ENCODE measurements at places on chromosomes 7 and 10.

- no peak for DNase-seq
These were observed 83.5 kb upstream of the FZD1 start for GRCh38 chr7:91180746-91181145.

DNA sequence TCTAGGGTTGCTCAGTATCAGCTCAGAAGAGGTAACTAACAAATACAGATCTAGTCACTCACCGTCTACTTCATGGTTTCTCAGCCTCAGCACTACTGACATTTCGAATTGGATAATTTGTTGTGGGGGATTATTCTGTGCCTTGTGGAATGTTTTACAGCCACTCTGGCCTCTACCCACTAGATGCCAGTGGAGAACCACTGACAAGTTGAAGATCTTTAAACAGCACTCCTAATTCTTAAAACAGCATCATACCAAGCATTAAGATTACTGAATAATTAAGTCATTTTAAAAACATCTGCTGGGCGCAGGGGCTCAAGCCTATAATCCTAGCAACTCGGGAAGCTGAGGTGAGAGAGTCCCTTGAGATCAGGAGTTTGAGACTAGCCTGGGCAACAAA, 82.6 kb downstream of the UPF2 start:
- no peak for DNase-seq

GRCh38 chr10:88913127-88913526, 33.1 kb downstream of the STAMBPL1 start:
- peak; percentile 67 for DNase-seq

DNA sequence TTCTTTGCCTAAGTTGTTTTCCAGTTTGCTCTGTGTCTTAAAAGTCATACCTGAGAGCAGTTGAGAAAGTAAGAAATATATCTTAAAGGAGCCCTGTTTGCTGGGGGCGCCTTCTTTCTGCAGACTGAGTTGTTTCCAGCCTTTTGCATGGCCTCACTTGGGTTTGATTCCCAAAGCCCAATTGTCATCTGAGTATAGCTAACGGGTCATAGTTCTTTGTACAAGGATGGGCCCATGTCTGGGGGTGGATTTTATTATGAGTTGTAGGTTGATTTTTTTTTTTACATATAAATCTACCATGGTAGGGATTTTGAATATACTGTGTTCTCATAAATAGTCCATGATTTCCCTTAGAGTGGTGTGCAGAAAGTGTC, 318.7 kb upstream of the LRGUK start:
- DNase-seq, result no peak

DNA sequence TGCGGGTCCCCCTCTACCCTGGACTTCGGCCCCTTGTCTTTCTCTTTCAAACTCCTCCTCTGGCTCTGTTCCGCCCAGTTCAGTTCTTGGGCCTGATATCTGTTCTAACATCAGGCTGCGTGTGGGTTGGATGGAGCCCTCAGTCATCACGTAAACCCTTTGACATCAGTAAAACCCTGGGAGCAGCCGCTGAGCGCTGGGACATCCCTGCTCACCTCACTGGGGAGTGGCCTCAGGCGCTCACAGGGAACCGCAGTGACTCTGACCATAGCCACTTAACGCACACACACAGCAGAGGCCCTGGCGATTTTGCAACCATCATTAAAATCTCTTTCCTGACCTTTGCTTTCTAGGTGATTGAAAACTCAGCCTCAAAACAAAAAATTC, 113.3 kb downstream of the CYTH3 start:
- no peak for DNase-seq

DNA sequence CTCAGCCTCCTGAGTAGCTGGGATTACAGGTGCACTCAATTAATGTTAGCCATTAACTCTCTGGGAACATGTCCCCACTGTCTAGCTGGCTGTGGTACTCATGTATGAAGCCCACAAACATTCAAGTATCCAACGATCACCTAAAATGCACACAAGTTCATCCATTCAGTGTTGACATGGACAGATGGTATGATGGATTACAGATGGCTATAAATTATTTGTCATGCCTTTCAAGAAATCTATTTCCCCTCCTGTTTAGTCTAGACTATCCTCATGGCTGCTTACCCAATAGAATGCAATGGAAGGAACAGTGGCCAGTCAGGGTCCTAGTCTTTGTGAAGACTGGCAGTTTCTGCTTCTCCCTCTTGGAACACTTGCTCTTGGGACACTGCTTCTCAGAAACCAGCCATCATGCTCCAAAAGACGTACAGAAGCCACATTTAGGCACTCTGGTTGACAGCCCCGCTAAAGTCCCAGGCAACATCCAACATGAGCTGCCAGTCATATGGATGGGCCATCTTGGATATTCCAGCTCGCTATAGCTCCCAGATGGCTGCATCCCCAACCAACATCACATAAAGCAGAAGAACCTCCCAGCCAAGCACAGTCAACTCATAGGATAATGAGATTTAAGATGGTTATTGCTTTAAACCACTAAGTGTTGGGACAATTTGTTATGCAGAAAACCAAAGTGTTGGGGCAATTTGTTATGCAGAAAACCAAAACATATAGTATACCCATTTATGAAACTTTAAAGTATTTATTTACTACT, 33.1 kb downstream of the MYL10 start:
- no peak for DNase-seq

GRCh38 chr7:129209067-129209926, 15.5 kb upstream of the AHCYL2 start:
- no peak for DNase-seq
